ENCODE measurements at places on chromosomes 13 and 19.

DNA sequence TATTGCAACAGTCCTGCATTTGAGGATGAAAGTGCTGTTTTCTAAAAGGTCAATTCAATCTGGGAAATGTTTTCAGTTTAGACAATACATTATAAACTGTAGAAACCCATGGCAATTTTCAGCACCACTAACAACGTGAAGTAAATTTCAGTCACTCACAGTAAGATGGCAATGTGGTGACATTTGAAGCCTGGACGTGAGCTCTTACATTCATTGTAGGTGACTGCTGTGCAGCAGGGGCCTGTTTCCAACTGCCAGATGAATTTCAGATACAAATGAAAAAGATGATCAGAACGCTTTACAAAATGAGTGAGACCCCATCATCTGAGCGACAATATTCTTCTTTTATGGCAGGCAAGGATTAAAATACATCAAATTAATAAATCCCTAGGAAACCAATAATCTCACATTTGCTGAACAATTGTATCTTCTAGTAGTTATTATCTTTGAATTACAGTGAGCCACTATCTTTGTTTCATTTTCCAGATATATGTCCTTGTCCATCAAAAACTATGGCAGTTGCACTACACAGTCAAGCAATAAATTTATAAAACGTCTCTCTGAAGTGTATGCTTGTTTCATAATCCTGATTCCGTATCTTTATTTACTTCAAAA is 1816.8 kb downstream of the OLFM4 start:
- peak; percentile 59 for DNase-seq

DNA sequence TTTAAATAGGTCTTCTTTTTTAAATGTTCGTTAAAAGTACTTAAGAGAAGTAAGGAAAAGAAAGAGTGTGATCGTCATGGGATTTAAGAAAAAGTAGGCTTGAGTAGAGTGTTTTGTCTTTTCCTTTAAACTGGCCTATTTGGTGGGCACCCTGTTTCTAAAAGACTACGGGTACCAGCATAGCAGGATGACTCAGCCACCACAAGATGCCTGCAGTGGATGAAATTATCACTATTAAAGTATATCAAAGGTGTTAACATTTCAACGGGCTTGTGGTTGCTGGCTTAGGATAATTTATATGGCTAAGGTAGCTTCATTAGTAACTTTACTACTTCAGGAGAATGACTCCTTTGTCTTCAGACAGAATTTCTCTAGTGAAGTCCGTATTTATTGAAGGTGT is 112.6 kb downstream of the STARD13 start:
- no peak for DNase-seq

DNA sequence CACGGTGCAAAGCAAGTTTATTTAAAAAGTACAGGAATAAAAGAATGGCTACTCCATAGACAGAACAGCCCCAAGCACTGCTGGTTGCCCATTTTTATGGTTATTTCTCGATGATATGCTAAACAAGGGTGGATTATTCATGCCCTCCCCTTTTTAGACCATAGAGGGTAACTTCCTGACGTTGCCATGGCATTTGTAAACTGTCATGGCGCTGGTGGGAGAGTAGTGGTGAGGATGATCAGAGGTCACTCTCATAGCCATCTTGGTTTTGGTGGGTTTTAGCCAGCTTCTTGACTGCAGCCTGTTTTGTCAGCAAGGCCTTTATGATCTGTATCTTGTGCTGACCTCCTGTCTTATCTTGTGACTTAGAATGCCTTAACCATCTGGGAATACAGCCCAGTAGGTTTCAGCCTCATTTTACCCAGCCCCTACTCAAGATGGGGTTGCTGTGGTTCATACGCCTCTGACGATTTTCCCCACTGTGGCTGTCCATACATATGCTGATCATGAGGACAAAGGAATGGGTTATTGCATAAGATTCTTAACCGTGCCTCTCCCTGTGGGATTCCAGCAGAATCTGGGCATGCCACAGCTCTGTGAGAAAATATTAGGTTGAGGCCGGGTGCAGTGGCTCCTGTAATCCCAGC is 36.9 kb upstream of the ZNF507 start:
- DNase-seq = no peak

GRCh38 chr19:23415561-23416191 is 20.4 kb upstream of the ZNF91 start:
- peak; percentile 40 for DNase-seq

DNA sequence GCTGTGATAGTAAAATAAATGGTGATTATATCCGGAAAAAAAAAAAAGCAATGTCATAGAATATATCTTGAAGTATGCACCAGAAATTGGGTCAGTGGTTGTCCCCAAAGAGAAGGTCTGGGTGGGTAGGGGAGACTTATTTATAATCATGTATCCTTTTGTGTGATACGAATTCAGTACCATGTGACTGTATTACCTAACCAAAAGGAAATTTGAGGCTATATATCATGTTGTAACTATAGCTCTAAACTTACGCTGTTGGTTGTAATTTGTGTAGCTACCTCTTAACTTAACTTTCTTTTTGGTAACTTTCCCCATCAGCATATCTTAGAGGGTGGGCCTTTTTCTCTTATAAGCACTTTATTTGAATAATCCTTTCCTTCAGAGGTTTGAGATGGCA is 25.2 kb upstream of the KCTD4 start:
- no peak for DNase-seq

- DNase-seq = no peak
Observed at GRCh38 chr13:72120632-72121031, 253.6 kb upstream of the DACH1 start.

DNA sequence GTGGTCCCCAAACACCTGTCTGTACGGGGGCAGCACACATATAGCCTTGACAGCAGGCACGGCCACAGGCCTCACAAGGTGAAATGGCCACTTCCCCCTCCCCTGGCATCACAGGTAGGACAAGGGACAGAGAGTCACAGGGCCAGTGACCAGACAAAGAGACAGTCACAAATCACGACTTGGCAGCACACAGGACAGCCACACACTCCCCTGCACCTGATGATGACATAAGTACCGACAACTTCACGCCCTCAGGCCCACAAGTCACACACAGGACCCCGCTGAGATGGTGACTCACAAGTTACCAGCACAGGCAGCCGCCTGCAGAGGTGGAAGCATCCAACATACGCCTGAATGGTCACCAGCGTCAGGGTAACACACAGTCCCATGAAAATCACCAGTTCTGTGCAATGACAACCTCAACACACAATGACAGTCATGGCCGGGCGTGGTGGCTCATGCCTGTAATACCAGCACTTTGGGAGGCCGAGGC is 16.5 kb downstream of the TYK2 start:
- no peak for DNase-seq

DNA sequence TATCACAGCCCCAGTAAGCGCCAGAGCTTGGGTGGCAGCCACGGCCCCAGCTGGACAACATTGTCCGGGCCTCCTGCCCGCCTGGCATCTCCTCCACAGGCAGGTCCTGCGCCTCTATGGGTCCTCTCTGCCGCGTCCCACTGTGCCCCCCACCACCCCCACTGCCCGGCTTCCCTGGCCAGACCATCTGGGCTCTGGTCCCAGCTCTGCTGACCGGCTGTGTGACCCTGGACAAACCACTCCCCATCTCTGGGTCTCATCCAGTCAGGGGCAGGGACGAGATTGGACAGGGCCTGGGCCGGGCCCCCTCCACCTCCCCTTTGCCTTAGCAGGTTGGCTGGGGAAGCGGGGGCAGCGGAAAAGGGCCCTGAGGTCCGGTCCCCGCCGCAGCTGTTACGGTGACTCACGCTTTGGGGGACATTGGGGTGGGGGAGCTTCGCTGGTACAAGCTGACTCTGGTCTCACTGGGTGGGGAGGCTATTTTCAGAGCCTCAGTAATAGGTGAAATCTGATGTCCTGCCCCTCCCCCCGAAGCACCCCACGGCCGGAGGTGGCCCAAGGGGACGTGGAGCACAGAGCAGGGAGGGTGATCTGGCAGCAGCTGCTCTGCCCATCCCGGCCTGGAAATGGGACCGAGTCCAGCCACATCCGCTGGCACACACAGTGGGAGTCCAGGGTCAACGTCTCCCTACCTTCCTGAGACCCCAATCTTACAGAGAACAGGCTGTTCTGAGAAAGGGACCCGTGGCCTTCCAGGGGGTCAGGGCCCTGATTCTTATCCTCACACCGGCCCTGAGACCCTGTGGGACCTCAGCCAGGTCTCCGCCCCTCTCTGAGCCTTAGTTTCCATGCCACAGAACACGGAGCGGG is 9.1 kb downstream of the NFIC start:
- peak; percentile 87 for DNase-seq

- DNase-seq = no peak
Observed at GRCh38 chr13:31011901-31012654, 79.6 kb downstream of the TEX26 start.

DNA sequence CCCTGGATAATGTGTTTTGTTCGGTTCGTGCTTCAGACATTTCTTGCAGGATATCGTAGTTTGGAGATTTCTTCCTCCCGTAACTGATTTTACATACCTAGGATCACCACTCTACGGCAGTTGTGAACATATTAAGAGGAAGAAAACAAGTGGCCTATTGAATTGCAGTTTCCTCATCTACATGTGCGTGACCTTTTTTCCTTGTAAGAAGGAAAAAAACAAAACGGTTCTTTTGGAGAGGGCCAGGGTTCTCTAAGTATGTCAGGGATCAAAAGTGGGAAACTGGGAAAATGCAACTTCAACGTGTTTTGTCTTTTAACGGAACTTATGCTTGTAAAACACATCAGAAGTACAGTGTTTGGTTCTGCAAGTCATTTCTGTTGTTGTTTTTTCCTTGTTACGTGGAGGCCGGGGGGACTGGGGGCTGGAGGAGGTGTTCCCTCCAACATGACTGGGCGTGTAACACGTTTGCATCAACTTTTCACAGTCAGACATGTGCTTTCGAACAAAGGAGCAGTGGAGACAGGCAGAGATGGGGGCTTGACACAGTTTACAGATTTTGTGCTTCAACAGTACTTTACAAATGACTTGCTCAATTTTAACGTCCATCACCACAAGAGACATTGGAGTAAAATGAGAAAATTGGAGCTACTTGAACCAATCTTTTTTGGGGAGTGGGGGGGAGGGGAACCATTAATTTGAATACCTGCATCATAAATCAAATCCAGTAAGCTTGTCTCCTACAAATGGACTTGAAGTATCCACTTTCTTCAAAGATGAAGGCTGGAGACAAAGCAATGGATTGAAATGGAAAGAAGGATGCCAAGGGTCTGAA is 3.8 kb downstream of the ZC3H4 start:
- DNase-seq = peak; percentile 65

DNA sequence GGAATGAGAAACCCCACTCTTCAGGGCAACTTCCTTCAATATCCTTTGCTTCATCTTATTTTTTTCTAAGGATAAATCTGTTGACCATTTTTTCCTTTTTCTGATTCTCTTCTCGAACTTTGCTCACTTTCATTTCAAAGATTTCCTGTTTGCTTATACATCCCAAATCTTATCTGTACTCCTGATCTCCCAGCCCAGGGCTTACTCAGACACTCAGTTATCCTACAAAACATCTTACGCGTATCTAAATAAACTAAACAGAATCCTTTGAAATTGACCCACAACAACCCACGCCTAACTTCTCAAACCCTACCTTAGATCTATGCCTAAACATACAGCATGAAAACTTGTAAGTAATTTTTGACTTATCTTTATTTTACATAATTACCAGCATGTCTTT is 179.2 kb downstream of the ABCC4 start:
- DNase-seq = no peak

- no peak for DNase-seq
Observed at GRCh38 chr13:39985071-39985470, 329.6 kb downstream of the COG6 start.

DNA sequence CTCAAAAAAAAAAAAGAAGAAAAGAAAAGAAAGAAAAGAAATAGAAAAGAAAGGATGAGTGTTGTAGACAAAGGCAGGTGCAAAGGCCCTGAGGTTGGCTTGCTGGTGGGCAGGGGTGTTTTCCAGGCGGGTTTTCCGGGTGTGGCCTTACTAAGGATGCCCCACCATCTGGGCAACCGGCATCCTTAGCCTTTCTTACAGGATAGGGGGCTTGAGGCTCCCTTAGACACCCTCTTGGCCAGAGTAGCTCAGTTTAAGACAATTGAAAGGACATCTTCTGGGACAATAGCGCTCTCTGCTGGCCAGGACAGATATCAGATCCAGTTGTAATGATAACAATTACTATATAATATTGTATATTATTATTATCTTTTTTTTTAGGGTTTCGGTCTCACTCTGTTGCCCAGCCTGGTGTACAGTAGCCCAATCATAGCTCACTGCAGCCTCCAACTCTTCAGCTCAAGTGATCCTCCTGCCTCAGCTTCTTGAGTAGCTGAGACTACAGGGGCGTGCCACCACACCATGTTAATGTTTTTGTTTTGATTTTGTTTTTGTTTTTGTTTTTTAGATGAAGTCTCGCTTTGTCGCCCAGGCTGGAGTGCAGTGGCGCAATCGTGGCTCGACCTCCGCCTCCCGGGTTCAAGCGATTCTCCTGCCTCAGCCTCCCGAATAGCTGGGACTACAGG is 1.4 kb upstream of the QTRT1 start:
- peak; percentile 74 for DNase-seq

DNA sequence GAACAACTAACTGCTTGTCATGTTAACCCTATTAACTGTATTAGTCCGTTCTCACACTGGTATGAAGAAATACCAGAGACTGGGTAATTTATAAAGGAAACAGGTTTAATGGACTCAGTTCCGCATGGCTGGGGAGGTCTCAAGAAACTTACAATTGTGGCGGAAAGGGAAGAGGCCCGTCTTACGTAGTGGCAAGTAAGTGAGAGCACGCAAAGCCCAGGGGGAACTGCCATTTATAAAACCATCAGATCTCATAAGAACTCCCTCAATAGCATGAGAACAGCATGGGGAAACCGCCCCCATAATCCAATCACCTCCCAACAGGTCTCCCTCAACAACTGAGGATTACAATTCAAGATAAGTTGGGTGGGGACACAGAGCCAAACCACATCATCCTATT is 34.7 kb downstream of the PHF11 start:
- no peak for DNase-seq

- no peak for DNase-seq
Observed at GRCh38 chr13:76868371-76868770, 17.8 kb downstream of the KCTD12 start.

DNA sequence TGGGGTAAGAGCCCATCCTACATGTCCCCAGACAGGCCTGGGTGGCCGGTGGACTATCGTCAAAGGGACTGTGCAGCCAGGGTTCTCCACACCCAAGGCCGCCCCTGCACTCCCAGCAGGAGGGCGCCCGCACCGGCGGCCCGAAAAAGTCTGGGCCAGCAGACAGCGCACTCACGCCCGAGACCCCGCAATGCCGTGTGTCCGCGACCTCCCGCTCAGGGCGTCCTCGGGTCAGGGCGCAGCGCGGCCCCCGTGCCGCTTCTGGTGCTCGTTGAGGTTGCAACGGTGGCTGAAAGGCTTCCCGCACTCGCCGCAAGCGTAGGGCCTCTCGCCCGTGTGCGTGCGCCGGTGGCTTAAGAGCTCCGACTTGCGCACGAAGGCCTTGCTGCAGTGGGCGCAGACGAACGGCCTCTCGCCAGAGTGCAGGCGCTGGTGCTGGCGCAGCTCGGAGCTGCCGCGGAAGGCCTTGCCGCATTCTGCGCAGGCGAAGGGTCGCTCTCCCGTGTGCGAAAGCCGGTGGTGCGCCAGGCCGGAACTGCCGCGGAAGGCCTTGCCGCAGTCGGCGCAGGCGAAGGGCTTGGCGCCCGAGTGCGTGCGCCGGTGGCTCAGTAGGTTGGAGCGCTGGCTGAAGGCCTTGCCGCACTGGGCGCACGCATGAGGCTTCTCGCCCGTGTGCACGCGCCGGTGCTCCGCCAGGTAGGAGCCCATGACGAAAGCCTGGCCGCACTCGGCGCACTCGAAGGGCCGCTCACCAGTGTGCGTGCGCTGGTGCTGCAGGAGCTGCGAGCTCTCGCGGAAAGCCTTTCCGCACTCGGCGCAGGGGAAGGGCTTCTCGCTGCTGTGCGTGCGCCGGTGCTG is 2.8 kb upstream of the A1BG start:
- DNase-seq = no peak

All from cerebellar cortex (tissue), 1 donor.